ENCODE measurements at places on chromosomes 3 and 15.

DNA sequence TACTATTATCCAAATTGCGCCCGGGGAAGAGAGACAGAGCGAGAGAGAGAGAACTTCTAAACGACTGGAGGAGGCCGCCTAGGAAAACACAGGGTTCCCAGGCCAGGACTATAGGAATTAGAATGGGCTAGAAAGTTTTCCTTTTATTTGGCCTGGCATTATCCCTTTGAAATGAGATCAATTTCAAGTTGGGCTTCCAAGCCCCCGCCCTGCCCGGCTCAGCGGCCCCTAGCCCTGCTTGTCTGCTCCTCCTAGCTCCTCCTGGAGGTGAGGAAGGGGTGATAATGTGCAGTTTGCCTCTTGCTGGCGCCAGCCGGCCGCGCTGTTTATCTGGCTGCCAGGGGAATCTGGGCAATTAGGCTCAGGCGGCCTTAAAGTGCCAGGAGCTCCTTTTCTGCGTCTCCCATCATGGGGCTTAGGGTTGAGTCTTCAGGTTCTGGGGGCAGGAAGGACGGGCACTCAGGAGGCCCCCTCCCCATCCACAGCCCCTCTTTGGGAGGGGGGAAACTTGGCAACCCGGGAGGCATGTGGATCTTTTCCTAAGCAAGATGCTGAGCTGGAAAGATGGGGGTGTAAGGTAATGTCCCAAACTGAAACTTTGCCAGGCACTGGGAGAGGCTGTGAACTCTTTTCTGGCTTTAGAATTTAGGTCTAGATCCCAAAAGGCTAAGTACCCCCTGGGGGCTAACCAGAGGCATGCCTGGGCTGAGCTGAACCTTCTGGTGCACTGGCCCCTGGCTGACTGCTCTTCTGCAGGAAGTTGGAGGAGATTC is 5.5 kb downstream of the SMAD6 start:
- DNase-seq: no peak

- no peak for DNase-seq
These were observed 27.5 kb upstream of the TGM5 start for GRCh38 chr15:43294091-43294706.

DNA sequence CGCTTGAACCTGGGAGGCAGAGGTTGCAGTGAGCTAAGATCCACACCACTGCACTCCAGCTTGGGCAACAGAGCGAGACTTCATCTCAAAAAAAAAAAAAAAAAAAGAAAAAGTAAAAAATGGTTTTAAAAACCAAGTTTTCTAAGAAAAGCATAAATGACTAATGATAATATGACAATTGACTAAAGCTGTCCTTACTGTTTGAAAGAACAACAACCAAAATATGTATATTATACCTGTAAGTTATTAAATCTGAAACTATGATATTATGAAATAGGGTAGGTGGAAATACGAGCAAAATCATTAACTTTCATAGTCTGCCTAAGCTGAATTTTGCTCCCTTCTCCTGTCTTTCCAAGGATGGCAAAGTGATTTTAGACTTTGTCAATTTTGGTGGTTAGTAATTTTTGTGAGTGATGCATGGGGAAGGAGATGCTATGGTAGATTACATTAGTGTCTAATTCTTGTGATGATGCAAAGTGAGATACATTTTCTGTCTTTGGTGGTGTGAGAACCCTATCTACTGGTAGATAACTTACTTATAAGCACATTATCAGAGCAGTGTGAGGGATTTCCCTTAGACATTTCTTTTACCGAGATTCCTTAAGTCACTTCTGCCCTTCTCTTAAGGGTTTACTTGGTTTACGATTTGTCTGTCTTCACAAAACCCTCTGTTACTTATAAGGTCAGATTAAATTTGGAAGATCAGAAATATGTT is 10.6 kb upstream of the CHD2 start:
- DNase-seq: no peak

DNA sequence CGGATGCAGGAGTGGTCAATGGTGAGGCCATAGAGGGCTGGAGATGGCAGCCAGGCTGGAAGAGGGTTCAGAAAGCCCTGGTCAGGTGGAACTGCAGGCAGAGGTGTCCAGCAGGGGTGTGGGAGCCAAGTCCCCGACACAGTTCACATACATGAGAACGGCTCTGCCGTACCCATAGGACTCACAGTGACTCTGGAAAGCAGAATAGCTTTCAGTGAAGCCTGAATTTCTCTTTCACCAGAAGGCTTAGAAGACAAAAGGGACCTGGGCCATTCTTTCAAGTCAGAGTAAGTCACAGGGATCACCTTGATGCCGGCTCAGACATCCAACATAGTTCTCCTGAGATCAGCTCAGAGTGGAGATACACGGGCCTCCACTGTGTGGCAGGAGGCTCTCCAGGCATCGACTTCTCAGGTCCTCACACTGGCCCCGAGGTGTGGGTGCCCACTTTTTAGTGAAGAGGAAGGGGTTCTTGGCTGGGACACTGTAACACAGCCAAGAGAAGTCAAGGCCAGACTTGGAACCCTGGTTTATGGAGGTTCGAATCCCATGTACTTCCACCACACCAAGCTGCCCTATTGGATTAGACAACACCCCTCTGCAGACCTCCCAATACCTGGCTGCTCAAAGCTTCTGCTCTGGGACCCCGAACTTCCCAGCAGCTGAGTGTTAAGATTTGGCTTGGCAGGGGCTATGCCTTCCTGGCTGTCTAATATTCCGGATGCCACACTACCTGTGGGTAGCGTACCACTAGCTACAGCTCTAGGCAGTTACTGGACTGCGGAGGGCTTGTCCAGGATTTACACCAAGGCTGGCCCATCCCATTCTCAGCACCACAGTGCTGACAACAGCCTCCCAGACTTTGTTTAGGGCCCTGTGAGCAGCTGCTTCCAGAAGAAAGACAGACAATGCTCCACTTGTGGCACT is 40.4 kb upstream of the RAB6B start:
- DNase-seq: no peak

DNA sequence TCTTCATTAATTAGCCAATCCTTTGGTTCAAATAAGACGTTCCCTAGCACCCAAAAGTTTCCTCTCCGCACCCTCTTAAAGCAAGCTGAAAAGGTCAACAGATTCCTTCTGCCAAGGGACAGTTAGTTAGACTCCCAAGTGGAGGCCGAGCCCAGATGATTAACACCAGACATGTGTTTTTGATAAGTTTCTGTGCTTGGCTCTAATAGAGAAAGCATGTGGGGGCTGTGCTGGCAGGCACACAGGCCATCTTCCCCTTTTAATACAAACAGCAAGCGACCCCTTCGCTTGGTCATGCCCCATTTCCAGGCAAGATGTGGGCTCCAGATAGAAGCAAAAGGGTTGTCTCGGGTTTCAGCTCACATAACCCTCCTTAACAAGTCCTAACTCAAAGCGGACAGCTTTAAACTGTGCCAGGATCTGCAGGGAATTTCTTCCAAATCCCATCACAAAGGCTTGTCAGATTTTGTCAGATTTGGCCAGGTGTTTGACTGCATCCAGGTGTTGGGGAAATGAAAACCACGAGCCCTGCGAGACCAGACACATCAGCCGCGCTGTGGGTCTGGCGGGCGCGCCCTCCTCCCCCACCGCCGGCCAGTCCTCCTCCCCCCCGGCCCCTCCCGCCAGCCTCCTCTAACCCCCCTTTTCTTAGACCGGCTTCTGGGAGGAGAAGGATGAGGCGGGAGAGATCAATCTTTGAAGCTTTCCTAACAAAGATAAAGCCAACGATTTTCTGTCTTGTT is 3.3 kb downstream of the HES1 start:
- no peak for DNase-seq

DNA sequence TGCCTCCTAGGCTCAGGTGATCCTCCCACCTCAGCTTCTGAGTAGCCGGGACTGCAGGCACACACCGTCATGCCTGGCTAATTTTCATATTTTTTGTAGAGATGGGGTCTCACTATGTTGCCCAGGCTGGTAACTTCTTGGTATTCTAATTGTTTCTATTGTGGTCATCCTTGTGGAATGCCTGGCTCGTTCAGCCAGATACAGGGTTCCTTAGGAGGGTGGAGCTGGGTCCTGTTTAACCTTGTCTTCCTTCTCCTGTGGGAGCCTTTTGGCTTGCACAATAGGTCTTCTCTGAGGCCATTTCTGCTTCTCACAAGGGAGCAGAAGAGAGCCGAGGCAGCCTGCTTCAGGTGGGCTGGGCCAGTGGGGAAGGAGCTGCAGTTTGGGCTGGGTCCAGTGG is 15.7 kb downstream of the PLEKHO2 start:
- no peak for DNase-seq

DNA sequence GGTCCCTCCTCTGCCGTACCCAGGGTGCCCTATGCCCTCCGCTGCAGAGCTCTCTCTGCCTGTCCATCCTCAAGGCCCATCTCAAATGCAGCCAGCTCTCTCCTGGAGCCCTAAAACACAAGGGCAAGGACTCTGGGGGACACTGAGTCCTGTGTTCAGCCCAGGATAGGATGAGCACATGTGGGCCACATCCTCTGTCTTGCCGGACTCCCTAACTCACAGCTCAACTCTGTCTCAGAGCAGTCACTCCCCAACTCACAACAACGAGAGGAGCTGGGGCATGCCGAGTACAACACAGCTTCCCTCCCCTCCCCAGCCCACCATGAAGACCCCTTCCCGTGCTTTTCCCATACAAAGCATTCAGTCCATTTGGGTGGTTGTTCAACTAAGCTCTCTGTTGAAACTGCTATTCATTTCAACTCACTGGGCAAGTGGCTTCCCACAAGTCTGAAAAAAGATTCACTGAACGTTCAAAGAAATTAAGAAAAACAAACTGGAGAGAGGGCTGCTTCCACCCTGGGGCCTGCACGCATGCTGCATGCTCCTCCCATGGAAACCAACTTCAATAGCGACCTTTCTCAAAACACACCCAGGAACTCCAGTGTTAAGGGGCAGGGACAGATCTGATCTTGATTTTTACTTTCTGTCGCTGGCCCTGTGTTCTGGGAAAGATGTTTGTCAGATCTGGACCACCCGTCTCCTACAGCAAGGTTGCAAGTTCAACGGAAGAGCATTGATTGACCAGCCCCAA is 124.3 kb upstream of the IGF1R start:
- no peak for DNase-seq
